ENCODE measurements at places on chromosomes 6 and 20.

GRCh38 chr6:159935633-159936032, 33.2 kb upstream of the IGF2R start:
- DNase-seq = no peak

DNA sequence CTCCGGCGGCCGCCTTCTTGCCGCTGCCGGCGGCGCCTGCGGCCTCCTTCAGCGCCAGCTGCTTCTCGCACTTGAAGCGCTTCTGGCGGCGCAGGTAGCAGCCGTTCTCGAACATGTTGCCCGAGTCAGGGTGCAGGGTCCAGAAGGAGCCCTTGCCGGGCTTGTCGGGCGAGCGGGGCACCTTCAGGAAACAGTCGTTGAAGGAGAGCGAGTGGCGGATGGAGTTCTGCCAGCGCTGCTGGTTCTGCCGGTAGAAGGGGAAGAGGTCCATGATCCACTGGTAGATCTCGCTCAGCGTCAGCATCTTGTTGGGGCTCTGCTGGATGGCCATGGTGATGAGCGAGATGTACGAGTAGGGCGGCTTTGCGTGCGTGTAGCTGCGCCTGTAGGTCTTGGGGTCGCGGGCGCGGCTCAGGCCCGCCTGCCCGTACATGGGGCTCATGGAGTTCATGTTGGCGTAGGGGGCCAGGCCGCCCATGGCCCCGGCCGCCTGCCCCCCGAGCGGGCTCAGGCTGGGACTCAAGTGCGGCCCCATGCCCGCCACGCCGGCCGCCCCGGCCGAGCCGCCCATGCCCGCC, 1.9 kb downstream of the FOXA2 start:
- DNase-seq = no peak

GRCh38 chr20:24357177-24357576, 112.3 kb upstream of the SYNDIG1 start:
- DNase-seq = no peak

DNA sequence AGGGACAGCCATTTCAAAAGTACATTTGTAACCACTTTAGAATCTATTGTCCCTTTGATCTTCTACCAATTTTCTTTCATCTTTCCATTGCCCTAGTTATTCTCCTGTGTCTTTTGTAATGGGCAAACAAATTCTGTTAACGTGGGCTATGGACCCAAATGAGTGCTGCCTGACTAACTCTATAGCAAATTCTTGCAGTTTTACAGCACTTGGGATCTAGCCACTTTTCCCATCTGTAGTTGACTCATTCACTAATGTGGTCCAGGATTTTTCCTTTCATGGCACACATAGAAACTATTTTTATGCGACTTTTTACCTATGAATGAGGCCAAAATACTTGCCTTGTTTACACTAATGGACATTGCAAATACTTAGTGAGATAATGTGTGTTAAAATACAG, 52.0 kb downstream of the GRIK2 start:
- DNase-seq = no peak

DNA sequence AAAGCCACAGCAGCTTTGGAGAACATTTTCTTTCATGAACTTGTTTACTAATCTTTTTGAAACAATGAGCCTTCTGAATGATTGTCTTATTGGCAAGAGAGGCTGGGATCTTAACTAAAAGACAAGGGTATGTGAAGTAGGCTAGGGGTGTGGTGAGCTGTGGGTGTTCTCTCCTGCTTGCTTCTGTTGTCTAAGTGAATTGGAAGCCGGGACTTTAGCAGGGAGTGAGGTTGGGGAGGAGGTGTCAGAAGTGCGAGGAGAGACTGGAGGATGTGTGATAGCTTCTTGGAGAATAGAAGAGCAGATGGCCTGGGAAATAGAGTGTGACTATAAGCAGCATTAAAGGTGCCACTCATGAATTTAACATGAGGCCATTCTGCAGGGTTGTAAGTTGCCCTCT, 562.8 kb downstream of the UTRN start:
- DNase-seq = no peak

- no peak for DNase-seq
Observed at GRCh38 chr6:164005004-164005711, 590.6 kb downstream of the QKI start.

DNA sequence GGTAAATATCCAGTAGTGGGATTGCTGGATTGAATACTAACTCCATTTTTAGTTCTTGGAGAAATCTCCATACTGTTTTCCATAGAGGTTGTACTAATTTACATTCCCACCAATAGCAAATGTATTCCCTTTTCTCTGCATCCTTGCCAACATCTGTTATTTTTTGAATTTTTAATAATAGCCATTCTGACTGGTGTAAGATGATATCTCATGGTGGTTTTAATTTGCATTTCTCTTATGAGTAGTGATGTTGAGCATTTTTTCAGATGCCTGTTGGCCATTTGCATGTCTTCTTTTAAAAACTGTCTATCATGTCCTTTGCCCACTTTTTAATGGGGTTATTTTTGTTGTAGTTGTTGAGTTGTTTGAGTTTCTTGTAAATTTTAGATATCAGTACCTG, 253.2 kb downstream of the HAO1 start:
- DNase-seq = no peak

DNA sequence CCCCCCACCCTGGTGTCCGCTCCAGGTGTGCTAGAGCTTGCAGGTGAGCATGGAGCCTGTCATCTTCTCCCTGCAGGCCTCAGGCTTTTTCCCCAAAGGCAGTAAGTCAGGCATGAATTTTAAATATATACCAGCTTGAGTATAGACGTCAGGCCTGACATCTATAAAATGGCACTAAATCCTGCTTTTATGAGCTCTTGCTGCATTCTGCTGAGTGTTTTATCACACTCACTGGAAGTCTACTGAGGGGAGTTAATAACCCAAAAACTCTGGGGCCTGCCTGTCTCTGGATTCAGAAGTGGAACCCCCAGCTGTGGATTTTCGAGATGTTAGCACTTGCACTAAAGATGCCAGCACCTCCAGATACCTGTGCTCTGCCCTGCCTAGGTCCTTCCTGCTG, 133.4 kb upstream of the TOP1 start:
- no peak for DNase-seq

- DNase-seq = no peak
Observed at GRCh38 chr6:43724914-43725642, 37.5 kb upstream of the MRPS18A start.

GRCh38 chr6:162100096-162100495, 627.5 kb downstream of the PRKN start:
- no peak for DNase-seq

- no peak for DNase-seq
Observed at GRCh38 chr6:21398741-21399325, 194.7 kb upstream of the SOX4 start.

DNA sequence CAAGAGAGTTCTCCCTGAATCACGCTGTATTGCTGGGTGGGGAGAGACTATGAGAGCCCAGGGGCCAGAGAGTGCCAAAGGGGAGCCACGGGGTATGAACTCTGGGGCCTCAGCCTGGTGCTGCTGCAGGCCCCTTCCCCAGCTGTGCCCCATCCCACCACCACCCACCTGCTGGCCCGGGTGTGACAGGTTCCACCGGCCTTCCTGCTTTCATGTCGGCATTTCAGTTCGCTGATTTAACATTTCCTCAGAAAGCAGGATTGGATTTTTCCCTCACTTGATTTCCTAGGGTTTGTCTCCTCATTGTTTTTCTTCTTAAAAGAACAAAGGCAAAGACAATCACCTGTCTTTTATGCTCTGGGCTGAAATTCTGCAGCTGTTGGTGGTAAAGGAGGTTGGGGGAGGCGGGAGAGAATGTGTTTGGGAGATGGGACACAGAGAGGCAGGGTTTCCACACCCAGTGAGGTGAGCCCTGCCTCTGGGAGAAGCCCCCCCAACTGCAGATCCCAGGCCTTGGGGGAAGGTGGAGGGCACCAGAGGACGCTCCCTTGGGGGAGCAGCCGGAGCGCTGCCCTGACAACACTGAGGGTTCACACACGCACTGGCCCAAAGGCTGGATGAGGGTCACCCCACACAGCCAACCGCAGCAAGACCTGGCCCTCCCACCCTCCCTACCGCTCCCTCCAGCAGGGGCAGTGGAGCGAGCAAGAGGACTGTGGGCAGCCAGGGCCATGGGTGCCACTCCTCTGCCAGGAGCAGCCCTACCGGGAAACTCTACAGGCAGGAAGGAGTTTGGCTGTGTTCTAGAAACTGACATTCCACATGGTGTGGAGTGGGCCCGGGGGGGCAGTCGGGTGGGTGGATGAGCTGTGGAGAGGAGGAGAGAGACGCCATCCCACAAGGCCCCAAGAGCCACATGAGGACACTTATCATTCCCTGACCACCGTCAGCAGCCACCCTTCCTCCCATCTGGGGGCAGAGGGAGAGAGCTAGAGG, 10.5 kb upstream of the MLN start:
- no peak for DNase-seq

- DNase-seq = no peak
Observed at GRCh38 chr6:90431576-90431975, 134.9 kb upstream of the BACH2 start.

GRCh38 chr20:7695051-7695495, 245.2 kb downstream of the HAO1 start:
- no peak for DNase-seq

GRCh38 chr6:63883597-63883996, 248.0 kb downstream of the PHF3 start:
- no peak for DNase-seq

- peak; percentile 29 for DNase-seq
Observed at GRCh38 chr20:19735446-19735845, 22.6 kb upstream of the RIN2 start.

DNA sequence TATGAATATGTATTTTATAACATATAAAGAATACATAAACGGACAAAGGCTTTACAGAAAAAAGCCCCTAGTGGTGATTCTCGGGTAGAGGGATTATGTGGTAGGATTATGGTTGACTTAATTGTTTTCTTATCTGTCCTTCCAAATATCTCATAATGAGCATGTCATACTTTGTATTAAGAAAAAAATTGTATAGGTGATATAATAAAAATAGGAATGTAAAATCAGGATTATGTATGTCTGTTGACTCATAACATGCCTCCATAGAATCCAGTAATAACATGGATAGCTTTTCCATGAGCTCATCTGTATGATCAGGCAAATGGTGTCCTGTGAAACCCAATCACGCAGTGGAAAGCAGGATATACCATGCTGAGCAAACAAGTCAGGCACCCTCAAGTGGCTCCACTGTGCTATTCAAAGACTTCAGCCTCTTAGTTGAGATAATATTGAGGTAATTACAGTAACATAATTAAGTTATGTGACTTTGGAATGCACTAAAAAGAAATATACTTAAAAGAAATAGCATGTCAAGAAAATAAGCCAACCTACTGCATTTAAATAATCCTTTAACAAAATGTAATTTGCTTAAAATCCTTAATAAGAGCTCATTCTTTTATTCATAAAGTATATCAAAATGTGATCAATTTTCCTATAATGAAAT, 39.6 kb upstream of the PRELID3B start:
- DNase-seq = no peak

- no peak for DNase-seq
Observed at GRCh38 chr6:11889572-11889971, 111.0 kb upstream of the ADTRP start.

DNA sequence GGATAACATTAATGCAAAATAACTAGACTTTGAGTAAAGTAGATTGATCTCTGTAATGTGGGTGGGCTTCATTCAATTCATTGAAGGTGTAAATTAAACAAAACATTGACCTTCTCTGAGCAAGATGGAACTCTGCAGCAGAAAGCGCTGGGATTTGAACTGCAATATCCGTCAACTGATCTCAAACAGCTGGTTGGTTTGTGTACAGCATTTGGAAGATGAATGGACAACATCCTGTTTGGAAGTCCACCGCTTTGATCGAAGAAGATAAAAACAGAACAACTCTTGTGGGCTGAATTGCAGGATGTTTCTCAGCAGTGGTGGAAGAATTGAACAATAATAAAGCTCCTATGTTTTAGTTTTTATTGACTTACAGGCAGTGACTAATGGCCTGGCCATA, 20.6 kb downstream of the HLA-C start:
- no peak for DNase-seq

- DNase-seq = no peak
Observed at GRCh38 chr6:132314432-132314831, 86.8 kb downstream of the MOXD1 start.

- no peak for DNase-seq
Observed at GRCh38 chr6:159718634-159719033, 8.7 kb upstream of the WTAP start.

DNA sequence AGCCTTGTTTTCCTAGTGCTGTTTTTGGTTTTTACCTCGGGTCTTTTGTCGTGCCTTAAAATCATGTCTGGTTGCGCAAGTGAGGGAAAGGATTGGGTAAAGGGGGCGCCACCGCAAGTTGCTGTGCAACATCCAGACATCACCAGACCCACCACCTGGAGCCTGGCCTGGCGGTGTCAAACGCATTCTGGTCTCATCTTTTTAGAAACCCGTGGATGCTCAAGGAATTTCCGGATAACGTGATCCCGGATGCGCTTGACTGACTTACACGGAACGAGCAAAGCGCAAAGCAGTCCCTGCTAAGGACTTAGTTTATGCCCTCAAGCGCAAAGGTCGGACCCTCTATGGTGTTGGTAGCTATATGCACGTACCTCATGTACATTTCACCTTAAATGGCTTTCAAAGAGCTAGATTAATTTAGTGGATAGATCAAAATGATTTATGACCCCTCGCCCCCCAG, 105.2 kb downstream of the OR2B2 start:
- peak; percentile 66 for DNase-seq
